ENCODE measurements at places on chromosomes 7 and 10.

DNA sequence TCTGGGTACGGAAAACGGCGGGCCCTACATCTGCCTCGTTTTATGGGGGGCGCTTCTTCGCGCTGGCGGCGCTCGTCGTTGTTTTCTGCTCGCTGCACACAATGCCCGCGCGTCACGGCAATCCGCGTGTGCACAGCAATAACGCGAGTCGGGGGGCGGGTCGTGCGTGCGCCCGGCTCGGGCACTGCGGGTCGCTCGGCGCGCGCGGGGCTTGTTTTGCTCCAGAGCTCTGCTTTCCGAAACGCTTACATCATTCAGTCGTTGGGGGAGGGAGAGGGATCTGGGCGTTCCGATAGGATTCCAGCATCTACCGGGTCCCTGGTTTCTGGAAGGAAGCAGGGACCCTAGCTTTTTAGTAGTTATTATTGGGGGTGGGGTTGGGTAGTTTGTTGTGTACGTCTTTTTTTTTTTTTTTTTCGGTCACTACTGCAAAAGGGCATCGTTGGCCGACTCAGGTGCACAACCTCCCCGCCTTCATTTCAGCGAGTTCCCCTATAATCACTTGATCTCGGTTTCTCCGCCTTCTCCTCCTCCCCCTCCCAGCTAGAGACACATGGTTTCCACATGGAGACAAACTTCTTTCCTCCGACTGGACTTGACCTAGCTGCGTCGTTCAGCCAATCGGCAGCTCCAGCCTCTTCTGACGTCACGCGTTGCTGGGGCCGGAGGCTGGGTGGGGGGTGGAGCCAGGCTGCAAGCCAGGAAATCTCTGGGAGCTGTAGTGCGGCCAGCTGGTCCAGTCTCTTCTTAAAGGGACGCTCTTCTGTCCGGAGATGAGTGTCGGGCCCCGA lies 3.5 kb downstream of the MXI1 start:
- peak; percentile 90 for DNase-seq

GRCh38 chr10:7611909-7612308 lies 54.9 kb downstream of the ITIH5 start:
- DNase-seq, result no peak

DNA sequence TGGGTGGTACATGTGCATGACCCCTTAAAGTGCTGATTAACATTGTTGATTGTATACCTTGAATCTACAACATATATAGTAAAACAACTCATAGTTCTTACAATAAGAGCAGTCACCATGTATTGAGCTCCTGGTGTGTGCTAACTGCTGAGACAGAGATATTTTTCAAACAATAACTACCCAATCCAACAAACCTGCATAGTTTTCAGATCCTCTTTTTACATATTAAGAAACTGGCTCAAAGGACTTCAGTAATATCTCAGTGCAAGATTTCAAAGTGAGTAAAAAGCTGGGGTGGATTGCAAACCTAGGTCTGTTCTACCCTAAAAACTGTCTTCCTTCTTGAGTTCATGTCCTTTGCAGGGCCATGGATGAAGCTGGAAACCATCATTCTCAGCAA lies 272.2 kb downstream of the SNX13 start:
- no peak for DNase-seq

DNA sequence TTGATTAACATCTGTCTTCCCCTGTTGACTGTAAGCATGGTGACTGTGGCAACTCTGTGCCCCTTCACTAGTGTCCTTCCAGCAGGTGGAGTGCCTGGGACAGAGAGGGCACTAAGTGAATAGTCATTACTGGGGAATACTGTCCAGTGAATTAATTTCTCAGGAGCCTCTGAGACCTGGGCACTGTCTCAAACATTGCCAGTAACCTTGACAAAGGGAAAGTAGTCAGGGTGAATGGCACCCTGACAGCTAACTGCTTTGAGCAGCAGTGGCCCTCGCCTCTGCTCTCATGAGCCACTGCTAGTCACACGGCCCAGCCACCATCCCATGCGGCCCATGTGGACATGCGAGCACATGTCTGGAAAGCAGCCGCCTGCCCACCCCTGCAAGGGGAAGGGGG lies 13.1 kb upstream of the GRB10 start:
- no peak for DNase-seq

DNA sequence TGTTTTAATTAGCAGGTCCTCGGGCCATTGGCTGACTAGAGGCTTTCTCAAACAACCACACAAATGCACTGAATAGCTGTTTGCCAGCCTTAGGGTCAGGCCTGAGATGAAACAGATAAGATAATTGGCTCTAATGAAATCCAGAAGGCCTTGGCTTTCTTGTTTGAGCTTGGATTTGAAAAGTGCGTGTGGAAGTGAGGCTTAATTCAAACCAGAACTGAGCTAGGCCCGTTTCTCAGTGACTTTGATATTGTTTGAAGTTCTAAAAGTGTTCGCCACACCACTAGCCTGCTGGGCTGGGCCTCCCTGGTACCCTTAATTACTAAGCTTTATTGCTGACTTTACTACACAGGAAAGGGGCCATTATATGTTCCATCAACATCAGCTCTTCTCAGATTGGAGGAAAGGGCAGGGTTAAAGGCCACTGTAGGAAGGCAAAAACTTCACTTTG lies 270.6 kb downstream of the TWIST1 start:
- DNase-seq, result no peak

DNA sequence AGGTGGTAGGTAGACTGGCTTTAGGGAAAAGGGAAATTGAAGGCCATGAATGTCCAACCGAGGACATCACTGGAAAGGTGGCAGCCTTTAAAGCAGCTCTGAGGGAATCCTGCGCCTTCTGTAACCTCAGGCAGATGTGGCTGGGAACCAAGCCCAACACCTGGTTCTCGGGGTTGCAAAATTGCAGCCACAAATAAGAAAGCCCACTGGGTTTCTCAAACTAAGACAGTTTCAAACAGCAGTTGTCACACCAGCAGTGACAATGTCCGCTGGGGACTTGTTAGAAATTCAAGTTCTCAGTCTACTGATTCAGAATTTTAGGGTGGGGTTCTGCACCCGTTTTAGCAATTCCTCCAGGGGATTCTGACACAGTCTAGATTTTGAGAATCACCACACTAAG lies 42.7 kb upstream of the STEAP1B start:
- DNase-seq, result no peak

- no peak for DNase-seq
Observed at GRCh38 chr10:111472445-111472844, 395.6 kb downstream of the ADRA2A start.

DNA sequence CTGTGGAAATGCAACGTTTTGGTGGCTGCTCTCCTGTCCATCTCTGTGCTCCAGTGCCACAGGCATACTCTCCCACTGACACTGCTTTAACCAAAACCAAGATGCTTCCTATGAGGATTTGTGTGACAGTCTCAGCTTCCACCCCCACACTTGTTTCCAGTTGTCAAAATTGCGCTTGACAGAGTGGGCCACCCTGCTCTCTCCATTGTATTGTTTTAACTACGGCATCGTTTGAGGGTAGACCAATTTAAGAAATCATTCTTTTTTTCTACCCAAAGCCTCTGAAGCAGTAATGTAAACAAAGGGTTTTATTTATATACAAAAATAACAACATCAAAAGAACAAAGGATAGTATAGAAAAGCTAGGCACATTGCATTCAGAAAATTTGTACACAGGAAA lies 178.0 kb downstream of the INHBA start:
- no peak for DNase-seq

- DNase-seq, result no peak
Observed at GRCh38 chr10:95728526-95728925, 27.4 kb upstream of the ENTPD1 start.

GRCh38 chr7:77222065-77222464 lies 22.4 kb upstream of the FGL2 start:
- DNase-seq, result no peak

DNA sequence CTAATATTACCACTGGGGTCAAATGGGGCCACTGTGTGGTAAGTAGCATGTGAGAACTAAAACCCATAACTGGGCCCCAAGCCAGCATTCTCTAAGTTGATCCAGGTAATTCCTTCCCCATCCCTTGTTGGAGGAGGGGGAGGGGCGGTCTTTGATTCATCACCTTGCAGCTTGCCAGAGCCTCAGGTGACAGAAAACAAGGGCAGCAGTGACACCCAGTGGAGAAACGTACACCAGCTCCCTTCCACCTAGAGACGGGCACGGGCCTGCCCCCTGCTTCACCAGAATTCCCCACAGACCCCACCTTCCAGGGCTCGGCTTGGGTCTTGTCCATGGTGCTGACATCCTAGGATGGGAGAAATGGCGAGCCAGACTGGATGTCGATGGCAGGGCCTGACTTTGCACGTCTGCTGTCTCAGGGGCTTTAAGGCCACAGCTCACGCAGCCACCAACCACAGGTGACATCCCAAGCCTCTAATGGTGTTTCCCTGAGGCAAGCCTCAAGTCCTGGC lies 102.0 kb downstream of the STRA8 start:
- peak; percentile 10 for DNase-seq

DNA sequence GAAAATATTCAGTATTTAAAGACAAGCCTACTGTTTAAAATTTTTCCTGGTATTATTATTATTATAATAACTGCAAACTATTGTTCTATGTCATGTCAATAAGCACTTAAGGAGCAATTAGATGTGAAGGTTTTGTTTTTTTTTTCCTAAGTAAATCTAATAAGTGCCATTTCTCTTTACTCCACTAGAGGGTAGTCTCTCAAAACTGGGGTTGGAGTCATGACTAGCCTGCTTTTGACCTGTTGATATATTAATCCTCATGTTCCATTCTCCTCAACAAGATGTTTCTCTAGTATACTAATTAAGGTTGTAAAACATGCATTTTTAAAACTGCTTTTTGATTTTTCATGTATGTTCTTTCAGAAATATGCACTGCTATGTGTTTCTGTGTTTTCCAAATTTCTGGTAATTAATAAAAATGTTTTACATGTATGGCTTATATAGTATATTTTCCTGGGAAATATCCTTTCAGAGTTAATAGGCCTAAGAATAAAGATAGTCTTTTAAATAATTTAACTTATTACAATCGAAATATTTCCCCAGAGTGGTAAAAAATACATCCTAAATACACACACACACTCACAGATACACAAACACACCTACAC lies 1.0 kb upstream of the LRRN3 start:
- DNase-seq, result no peak

DNA sequence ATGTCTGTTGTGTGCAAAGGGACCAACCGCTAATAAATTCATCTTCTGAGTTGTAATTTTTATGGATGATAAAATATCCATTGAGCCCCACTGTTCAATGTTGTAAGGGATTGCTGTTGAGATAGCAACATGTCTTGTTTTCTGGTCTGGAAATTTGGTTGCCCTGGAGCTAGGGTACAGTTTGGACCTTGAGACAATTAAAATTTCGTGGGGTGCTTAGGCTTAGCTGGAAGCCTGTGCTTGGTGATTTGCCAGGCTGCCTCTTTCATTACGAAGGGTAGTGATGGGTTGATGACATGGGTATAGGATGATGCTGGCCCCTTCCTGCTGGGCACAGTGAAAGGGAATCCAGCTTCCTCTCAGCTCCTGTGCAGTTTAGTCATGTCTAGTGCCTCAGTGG lies 43.6 kb downstream of the PLCE1 start:
- DNase-seq, result no peak

GRCh38 chr7:144869082-144869481 lies 33.2 kb upstream of the TPK1 start:
- no peak for DNase-seq

DNA sequence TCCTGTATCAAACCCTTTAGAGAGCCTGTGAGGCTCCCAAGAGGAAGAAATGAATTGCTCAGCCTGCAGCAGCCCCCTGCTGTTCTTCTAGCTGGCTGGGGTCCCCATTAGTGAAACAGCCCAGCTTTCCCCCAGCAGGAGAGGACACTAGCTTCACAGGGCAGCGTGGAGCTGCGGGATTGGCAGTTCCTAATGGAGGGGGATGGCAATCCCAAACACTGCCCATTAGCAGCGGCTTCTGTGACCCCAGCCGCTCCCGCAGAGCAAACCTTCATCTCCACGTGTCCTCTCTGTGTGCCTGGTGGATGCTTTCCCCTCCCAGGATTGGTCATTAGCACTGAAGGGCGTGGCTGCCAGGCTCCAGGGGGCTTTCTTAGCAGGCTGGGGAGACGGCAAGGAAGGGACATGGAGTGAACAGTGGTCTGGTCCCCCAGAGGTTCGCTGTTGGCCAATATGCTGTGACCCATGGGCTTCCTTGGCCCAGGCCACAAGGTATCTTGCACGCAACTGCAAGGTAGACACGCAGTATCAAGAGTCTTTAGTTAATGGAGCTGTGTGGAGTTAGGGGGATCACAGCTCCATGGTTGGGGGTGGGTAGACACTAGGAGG lies 322.5 kb upstream of the ZMIZ1 start:
- DNase-seq, result no peak

GRCh38 chr7:148318838-148319237 lies 271.7 kb upstream of the C7orf33 start:
- DNase-seq, result no peak

GRCh38 chr7:11625669-11626068 lies 206.3 kb downstream of the THSD7A start:
- no peak for DNase-seq

- DNase-seq, result no peak
Observed at GRCh38 chr7:102220960-102221800, 65.5 kb upstream of the SH2B2 start.
